H9 (cell line): ENCODE measurements at places on chromosomes 5 and 9.

GRCh38 chr5:37661227-37661920 is 178.5 kb downstream of the GDNF start:
- H3K27ac ChIP-seq: no peak overlapping the region
- no peaks in the 10 kb centered on the region; the same call in 1 of the 2 replicates for H3K4me1 ChIP-seq
- H3K4me3 ChIP-seq: no peak overlapping the region
- H3K36me3 ChIP-seq: no peaks in the 10 kb centered on the region
- no peaks in the 10 kb centered on the region for H3K27me3 ChIP-seq

DNA sequence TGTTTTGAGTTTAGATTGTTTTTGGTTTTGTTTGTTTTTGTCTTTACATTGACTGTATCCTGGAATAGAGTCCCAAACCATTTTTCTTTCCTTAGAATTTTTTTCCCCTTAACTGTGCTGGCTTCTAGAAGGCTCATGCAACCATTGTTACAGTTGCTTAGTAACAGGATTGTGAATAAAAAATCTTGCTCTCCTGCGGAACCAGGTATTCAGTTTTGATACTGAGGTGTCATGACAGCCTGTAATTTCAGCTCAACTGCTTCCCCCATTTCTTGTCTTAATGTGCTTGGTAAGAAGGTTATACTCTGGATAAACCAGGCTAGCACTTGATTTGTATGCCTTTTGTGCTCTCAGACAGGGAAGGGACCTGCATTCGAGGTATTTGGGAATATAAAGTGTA is 42.1 kb downstream of the FOCAD start:
- peaks cover 6% of the 10 kb centered on the region; the same call in 2 of the 3 replicates for H3K36me3 ChIP-seq
- DNase-seq: no peak
- no peak overlapping the region for H3K27ac ChIP-seq
- H3K27me3 ChIP-seq: no peaks in the 10 kb centered on the region

GRCh38 chr9:27771803-27772545 is 198.7 kb upstream of the C9orf72 start:
- peaks cover 14% of the 10 kb centered on the region for H3K4me1 ChIP-seq
- no peaks in the 10 kb centered on the region for H3K27me3 ChIP-seq
- no peak overlapping the region for H3K4me3 ChIP-seq
- H3K27ac ChIP-seq: peak overlapping the region; percentile 98
- peak; percentile 77 for DNase-seq

DNA sequence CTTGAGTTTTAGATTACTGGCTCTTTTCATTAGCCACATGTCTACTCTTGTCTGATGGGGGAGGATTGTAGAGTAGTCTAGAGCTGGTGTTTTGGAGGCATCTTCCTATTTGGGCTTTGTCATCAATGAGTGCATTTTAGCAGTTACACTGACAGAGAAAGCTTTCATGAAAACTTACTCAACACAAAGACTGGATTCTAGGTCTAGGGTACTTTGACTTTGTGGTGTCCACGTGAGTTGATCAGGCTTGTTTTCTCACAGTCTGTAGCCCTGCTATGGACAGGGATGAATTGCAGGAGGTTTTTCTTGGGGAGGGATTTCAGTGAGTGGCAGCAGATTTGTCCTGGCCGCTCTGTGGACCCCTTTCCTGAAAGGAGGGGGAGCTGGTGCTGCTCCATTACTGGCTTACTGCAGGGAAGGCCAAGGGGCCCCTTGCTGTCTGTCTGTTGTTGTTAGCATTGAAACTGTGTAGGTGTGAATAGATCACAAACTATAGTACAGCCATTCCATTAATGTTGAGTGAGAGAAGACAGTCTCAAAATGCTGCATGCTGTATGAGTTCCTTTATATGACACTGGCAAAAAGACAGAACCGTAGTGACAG is 6.6 kb downstream of the TRIO start:
- no peaks in the 10 kb centered on the region for H3K36me3 ChIP-seq
- no peak overlapping the region for H3K4me3 ChIP-seq
- H3K27ac ChIP-seq: no peak overlapping the region
- no peak for DNase-seq
- H3K27me3 ChIP-seq: no peaks in the 10 kb centered on the region

GRCh38 chr9:14221558-14221957 is 92.4 kb downstream of the NFIB start:
- no peaks in the 10 kb centered on the region for H3K27me3 ChIP-seq
- H3K4me1 ChIP-seq: peaks cover 13% of the 10 kb centered on the region; the same call in 1 of the 2 replicates
- H3K4me3 ChIP-seq: no peak overlapping the region
- no peak overlapping the region for H3K27ac ChIP-seq

DNA sequence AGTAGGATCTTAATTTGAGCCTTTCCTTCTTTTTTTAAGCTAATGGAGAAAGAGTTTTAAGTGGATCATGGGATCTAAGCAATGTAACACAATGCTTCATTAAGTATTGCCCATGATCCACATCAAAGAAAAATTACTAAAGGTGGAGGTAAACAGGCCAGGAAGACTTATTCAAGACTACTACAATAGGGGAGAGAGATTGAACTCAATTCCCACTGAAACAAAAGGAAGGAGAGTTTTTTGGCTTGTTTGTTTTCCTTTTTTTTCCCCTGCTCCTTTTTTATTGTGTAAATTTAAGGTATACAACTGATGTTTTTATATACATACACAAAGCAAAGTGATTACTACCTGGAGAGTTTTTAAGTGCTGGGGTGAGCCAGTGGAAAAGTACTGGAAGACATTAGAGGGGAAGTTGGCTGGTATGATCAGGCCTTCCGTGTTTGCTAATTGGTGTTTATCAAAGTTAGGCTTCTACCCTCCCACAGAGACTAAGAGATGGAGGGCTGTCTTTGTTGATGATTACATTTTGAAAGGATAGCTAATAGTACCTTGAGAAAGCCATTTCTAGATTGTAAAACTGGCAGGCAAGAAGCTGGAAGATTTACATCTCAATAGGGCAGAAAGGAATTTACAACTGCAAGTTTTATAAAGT is 262.7 kb downstream of the CHSY3 start:
- peak overlapping the region; percentile 97 for H3K27ac ChIP-seq
- DNase-seq: peak; percentile 57
- peaks cover 3% of the 10 kb centered on the region; the same call in 1 of the 2 replicates for H3K4me1 ChIP-seq
- no peaks in the 10 kb centered on the region; the same call in 2 of the 3 replicates for H3K36me3 ChIP-seq

DNA sequence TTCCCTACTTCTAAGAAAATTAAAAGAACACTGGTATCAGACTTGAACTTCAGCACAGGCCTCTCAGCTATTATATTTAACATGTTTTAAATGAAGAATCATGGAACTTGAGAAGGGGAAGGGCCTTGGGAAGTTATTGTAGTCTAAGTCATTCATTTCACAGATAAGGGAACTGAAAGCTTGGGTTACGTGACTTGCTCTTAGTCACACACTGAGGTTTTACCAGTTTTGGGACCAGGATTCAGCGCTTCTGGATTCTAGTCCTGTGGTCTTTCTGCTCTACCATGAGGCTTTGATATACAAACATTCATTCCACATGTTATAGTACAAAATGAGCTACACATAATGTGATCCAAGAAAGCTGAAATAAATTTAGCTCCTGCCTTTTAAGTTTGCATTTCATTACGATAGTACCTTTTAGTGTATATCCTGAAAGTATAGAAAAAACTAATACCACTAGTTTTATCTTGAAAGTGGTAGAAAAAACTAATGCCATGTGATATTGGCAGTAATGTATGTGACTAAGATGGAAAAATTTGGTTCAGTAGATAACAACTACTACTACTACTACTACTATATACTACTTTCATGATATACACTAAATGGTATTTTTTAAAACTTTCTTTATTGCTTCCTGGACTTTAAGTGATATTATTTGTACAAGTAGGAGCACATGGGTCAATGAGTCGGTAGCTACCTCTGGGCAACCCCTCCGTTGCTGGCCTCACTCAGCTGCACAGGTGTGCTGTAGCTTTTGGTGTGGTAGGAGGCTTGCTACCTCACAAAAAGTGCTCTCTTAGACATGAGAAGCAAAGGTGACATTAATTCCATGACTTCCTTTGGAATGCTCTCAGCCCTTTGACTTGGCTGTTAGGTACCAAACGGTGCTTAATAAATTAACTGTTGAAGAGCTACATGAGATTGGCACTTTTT is 40.7 kb downstream of the F2RL2 start:
- no peaks in the 10 kb centered on the region for H3K27me3 ChIP-seq
- no peak for DNase-seq
- H3K4me3 ChIP-seq: no peak overlapping the region
- peaks cover 8% of the 10 kb centered on the region; the same call in 1 of the 2 replicates for H3K4me1 ChIP-seq
- no peak overlapping the region for H3K27ac ChIP-seq

GRCh38 chr5:84036842-84037241 is 316.2 kb upstream of the HAPLN1 start:
- DNase-seq: peak; percentile 31
- H3K27ac ChIP-seq: no peak overlapping the region
- H3K36me3 ChIP-seq: no peaks in the 10 kb centered on the region; the same call in none of the 2 replicates
- no peaks in the 10 kb centered on the region for H3K4me1 ChIP-seq

DNA sequence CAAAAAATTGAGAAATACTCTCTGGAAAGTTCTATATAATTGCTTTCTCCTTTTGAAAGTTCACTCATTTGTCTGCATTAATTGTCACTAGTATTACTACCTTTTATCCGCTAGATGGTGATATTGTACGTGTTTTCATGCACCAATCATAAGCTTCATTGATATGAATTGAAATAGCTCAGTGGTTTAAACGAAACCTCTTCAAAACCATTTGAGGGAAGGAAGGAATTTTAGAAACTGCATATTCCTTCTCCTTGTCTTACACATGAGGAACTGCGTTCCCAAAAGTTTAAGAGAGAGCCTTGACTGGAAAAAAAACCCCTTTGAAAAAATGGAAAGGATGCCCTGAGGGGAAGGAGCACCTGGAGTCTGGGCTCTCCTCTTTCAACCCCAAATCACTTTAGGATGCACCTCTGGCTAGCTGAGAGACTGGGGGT is 98.6 kb downstream of the YTHDC2 start:
- H3K27me3 ChIP-seq: no peaks in the 10 kb centered on the region
- peaks cover 5% of the 10 kb centered on the region for H3K4me1 ChIP-seq
- no peak overlapping the region for H3K27ac ChIP-seq
- peaks cover 7% of the 10 kb centered on the region for H3K36me3 ChIP-seq
- DNase-seq: no peak

GRCh38 chr9:133458643-133459312 is 1.0 kb upstream of the CACFD1 start:
- peak overlapping the region; percentile 82 for H3K4me3 ChIP-seq
- peaks cover 7% of the 10 kb centered on the region; the same call in 1 of the 2 replicates for H3K4me1 ChIP-seq
- no peaks in the 10 kb centered on the region for H3K36me3 ChIP-seq
- H3K27ac ChIP-seq: no peak overlapping the region
- H3K27me3 ChIP-seq: no peaks in the 10 kb centered on the region

DNA sequence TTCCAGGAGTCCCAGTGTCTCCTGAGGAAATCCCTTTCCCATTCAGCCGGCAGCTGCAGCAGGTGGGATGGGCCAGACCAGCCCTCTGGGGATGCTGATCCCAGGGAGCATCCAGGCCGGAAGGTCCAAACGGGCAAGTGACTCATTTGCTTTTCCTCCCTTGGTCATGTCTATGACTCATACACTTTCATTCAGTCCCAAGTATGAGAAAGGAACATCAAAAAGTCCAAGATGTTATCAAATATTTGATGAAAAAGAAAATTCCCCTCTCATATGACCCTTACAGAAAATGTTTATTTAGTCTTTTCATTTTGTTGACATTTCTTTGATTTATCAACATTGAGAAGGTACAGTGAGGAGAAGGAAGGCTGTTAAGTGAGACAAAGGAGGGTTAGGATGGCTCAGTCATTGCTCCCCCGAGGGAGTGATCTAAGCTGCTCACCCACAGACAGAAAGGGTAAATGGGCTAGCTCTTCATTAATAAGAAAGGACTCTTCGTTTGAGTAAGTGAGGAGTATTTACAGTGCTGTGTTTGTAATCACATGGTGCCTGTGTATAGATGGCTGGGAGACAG is 117.6 kb upstream of the ANKRD55 start:
- H3K27ac ChIP-seq: no peak overlapping the region
- H3K27me3 ChIP-seq: no peaks in the 10 kb centered on the region
- no peaks in the 10 kb centered on the region for H3K36me3 ChIP-seq
- no peaks in the 10 kb centered on the region for H3K4me1 ChIP-seq

- no peak for DNase-seq
- no peak overlapping the region for H3K27ac ChIP-seq
- H3K27me3 ChIP-seq: no peaks in the 10 kb centered on the region
- peaks cover 25% of the 10 kb centered on the region; the same call in 1 of the 2 replicates for H3K4me1 ChIP-seq
Observed at GRCh38 chr5:124659798-124660197, 86.6 kb downstream of the ZNF608 start.

- H3K4me3 ChIP-seq: no peak overlapping the region
- no peaks in the 10 kb centered on the region for H3K27me3 ChIP-seq
- H3K36me3 ChIP-seq: peaks cover 6% of the 10 kb centered on the region
- no peak for DNase-seq
Observed at GRCh38 chr5:177565046-177565445, 10.7 kb upstream of the FAM193B start.

DNA sequence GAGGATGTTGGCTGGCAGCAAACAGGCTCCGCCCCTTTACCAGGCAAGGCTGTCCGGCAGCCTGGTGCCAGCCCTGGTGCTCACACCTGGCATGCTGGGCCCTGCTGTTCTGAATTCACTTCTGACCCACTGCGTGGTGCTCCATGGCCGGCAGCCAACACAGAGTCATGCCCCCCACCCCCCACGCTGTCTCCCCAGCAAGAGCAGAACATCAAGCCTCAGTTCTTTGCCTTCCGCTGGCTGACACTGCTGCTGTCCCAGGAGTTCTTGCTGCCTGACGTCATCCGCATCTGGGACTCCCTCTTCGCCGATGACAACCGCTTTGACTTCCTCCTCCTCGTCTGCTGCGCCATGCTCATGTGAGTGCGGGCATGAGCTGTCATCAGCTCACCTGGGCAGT is 12.6 kb upstream of the ENDOG start:
- no peak overlapping the region for H3K4me3 ChIP-seq
- no peaks in the 10 kb centered on the region for H3K4me1 ChIP-seq
- no peaks in the 10 kb centered on the region for H3K27me3 ChIP-seq
- H3K36me3 ChIP-seq: peaks cover 51% of the 10 kb centered on the region
- DNase-seq: no peak
- H3K27ac ChIP-seq: no peak overlapping the region

DNA sequence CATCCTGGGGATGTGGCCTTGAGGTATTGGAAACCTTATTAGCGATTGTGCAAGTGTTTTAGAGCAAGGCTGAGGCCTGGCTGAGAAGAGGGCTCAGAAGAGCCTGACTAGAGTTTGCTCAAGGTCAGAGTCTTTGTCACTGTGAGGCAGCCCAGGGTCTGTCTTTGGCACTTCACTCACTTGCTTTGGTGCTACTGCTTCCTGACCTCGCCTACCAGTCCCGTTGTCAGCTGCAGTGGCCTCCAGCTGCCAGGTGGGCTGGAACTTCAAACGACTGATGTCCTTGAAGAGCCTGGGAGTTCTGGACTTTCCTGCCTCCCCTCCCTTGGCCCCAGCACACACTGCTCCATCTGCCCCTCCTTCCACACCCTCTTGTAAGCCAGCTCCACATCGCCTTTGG is 228.0 kb downstream of the SNX18 start:
- H3K4me3 ChIP-seq: no peak overlapping the region
- H3K36me3 ChIP-seq: no peaks in the 10 kb centered on the region
- no peak for DNase-seq
- H3K27ac ChIP-seq: no peak overlapping the region
- H3K4me1 ChIP-seq: no peaks in the 10 kb centered on the region

- DNase-seq: peak; percentile 54
- H3K36me3 ChIP-seq: no peaks in the 10 kb centered on the region
- no peak overlapping the region for H3K27ac ChIP-seq
- no peak overlapping the region for H3K4me3 ChIP-seq
Observed at GRCh38 chr5:1840741-1841521, 39.7 kb downstream of the NDUFS6 start.
